AML-193 (cell line): ENCODE measurements at places on chromosomes 13 and 19.

DNA sequence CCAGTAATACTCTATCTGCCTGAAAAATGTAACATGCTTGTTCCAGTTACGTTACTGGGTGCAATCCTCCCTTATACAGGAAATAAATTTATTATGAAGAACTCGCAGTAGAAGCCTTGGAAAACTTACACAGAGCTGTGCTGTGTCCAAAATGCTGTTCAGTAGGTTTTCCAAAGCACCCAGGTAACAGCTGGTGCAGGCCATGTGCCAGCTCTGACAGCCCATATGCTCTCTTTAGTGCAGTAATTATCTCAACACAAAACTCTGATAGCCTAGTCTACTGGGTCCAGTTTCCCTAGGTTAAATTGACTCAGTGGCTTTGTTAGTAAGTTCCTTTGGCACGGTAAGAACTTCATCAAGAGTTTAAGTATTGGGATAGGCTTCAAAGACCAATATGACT is 120.7 kb upstream of the OBI1 start:
- DNase-seq: no peak

- DNase-seq: no peak
These were observed 16.0 kb upstream of the SLC39A3 start for GRCh38 chr19:2755811-2756210.

DNA sequence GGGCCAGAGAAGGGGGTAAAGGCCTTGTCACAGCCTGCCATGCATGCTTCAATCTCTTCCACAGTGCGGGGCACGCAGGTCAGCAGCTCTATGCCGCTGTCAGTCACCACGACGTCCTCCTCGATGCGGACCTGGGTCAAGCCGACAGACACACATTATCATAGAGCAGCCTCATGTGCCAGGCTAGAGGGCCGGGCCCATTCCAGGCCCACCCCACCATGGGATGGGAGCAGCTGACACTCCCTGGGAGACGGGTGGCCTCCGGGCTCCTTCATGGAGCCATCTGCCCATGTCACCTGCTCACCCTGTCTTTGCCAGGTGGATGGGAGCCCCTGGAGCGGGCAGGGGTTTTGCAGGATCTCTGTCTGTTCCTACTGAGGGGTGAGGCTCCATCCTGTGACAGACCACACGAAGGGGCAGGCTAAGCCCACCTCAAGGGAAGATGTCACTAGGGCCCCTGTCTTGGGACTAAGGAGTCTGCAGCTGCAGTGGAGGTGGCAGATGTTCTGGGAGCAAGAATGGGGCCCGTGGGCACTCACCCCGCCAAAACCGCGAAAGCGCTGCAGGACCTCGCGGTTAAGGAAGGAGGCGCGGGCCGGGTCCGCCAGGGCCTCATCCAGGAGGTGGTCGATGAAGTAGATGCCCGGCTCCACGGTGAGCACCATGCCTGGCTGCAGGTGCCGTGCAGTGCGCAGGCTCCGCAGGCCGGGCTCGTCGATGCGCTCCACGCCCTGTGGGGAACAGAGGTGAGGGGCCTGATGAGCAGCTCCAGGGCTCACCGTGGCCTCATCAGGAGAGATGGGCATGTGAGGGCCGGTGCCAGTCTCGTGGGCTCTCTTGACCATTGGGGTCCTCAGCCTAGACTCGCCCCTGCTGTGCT is 14.1 kb downstream of the CEBPG start:
- DNase-seq: no peak

- no peak for DNase-seq
These were observed 94.7 kb downstream of the TEX26 start for GRCh38 chr13:31027136-31027535.

GRCh38 chr19:33171916-33172359 is 22.2 kb upstream of the LRP3 start:
- DNase-seq: no peak

- DNase-seq: no peak
These were observed 758 bp upstream of the CACNG7 start for GRCh38 chr19:53908106-53908934.

DNA sequence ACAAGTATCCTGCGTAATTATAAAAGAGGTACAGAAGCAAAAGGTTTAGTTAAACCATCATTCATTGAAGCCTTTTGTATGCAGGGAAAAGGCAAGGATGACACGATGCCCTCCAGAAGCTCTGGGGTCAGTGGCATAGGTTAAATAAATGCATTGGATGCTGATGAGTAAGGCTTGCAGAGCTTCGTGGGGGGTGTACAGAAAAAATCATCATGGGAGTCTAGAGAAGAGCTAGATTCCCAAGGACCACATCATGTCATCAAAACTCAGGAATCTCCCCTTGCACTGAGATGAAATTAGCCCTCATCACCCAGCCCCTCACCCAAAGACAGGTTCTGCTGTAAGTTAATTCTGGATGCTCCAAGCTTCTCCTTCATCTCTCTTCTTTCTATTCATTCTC is 8.3 kb downstream of the FPR1 start:
- no peak for DNase-seq

DNA sequence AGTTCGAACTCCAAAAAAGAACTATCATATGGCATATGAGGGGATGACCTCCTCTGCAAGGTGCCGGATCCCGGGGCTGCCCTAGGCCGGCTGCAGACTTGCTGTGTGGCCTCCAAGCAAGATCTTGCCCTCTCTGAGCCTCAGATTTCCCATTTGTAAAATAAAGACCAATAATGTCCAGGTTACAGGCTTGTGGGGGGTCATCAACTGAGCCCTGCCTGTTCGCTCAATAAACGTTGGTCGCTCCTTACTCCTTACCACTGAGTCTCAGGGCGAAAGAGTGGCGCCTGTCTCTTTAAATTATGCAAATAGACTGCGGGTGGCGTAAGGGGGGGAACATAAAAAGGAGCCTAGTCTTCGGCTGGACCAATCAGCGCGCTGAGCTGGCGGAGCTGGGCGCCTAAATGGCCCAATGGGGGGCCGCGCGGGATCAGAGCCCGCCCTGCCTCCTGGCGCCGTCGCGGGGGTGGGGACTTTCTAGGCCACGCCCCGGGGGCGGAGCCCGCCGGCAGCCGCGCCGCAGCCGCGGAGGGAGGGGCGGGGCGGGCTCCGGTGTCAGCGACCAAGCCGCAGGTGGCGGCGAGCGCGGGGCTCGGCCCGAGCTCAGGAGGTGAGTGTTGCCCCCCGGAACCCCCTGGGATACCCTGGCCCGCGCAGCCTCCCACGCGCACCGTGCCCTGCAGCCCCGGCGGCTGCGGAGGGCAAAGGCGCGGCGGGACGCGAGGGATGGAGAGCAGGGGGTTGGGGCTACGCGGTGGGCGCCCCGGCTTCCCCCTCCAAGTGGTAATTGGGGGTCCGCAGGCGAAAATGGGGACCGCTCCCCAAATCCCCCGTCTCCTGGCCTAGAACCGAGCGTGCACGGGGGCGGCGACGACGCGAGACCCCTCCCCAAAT is 3.8 kb upstream of the FCHO1 start:
- DNase-seq: peak; percentile 85

GRCh38 chr19:41541990-41542584 is 33.9 kb upstream of the CEACAM21 start:
- peak; percentile 52 for DNase-seq

DNA sequence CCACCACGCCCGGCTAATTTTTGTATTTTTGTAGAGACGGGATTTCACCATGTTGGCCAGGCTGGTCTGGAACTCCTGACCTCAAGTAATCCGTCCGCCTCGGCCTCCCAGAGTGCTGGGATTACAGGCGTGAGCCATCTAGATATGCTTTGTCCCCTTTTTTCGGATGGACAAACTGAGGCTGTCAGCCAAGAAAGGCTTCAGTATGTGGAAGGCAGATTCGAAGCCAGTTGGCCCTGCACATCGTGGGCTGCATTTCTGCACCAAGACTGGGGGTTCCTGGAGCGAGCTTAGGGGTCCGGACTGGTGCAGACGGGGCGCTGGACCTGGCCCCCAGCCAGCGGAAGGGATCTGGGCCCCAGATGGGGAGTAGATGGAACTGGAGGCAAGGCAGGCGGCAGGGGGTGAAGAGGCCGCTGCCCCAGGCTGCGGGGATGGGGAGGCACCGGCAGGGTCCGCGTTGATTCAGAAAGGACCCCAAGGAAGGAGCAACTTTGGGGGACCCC is 9.7 kb upstream of the JUND start:
- DNase-seq: no peak

GRCh38 chr13:110371550-110372465 is 64.7 kb downstream of the COL4A2 start:
- DNase-seq: no peak

DNA sequence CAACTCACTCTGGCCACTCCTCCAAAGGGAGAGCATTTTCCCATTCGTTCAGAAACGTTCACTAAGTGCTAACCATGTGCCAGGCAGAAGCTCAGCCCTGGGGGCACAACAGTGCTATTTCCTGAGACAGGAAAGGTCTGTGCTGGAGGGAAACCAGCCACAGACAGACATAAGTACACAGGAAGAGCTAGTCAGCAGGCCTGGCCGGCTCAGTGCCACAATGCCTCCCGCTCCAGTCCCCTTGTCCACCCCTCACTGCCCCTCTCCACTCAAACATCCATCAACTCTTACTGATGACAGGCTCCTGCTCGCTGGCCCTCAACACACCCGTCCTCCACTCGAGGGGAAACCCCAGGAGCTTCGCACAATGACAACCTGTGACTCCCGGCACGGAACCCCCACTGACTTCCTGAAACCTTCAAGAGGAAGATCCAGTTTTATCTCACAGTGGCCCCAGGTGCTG is 11.3 kb upstream of the PLA2G4C start:
- DNase-seq: no peak

DNA sequence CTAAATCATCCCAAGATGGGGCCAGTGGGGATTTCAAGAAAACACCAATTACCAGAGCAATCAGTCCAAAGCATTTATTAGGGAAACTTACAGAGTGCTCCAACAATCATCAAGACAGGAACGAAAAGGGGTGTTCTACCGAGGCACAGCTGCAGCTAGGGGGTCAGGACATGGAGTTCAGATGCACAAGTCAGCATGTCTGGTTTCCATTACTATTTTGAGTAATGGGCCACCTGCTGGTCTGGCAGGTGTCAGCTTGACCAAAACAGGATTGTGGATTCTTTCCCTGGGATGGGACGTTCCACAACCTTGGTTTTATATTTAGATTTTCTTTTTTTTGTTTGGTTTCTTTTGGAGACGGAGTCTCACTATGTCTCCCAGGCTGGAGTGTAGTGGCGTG is 3.9 kb upstream of the UBL5 start:
- DNase-seq: no peak

GRCh38 chr13:43232873-43233265 is 209.5 kb downstream of the DNAJC15 start:
- no peak for DNase-seq

DNA sequence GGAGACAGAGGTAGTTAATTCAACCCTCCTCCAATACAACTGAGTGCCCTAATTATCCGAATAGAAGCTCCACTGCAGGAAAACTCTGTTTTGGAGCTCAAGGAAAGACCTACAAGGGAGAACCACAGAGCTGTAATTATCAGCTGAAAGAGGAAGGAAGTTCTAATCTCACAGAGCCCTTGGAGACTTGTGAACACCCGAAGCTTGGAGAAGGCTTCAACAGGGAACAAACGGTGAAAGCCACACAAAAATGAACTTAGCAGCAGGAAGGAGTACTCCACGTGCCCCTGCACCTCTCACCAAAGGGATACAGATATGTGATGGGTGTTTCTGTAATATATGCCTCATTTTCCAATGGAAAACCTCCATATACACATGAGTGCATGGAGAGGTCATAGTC is 61.1 kb downstream of the IRS2 start:
- peak; percentile 77 for DNase-seq

- no peak for DNase-seq
These were observed 11.7 kb downstream of the CYTH2 start for GRCh38 chr19:48480558-48481500.

GRCh38 chr19:7787602-7788177 is 24.6 kb downstream of the CLEC4M start:
- DNase-seq: no peak

DNA sequence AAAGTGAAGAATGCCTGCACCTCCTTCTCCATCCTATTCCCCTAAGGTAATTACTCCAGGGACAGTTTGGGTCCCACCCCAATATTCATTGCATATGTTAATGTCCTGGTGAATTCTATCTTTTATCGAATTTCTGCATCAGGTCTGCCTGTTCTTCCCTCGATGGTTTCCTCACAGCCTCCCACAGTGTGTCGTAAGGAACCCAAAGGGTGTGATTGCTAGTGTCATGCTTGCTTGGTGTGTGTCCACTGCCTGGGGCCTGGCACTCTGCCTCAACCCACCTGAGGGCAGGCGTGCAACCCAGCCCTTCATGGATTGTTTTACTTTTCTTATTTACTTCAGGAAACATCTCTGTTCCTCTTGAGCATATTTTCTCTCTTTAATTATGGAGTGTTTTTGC is 60.2 kb upstream of the CYSLTR2 start:
- peak; percentile 10 for DNase-seq

- DNase-seq: peak; percentile 42
These were observed 202.3 kb upstream of the KLHL1 start for GRCh38 chr13:70310396-70311119.

GRCh38 chr13:45828256-45828968 is 23.1 kb downstream of the SIAH3 start:
- peak; percentile 44 for DNase-seq

- no peak for DNase-seq
These were observed 32.9 kb upstream of the CD177 start for GRCh38 chr19:43320546-43320945.

DNA sequence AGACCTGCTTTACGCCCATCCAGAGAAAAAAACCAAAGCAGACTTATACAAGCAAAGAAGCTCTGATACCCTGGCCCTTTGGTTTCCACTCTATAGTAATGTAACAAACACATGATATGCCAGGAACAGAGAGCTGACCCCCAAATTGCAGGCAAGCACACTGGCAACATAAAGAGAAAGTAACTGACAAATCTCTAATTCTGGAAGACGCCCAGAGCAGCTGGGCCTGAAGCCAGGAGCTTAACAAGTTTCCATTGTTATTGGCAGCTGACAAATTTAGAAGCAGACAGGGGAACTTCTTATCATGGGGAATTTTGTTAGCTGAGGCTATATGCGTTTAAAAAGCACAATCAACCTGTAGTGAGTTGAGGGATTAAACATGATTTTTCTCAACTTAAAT is 158.0 kb downstream of the DLEU7 start:
- no peak for DNase-seq

- DNase-seq: no peak
These were observed 2.1 kb upstream of the MLNR start for GRCh38 chr13:49217962-49218492.

- no peak for DNase-seq
These were observed 17.9 kb downstream of the SLC25A42 start for GRCh38 chr19:19081642-19082151.

- DNase-seq: no peak
These were observed 444.8 kb downstream of the LIG4 start for GRCh38 chr13:107770541-107770940.

- DNase-seq: no peak
These were observed 371.4 kb downstream of the KCNRG start for GRCh38 chr13:50386541-50387050.
